ENCODE measurements at places on chromosomes 4 and X.
A peak's percentile ranks its signal among the peaks of the same experiment; 100 is the strongest.

- DNase-seq: no peak
Measured at GRCh38 chr4:184722798-184723197, 11.1 kb downstream of the CENPU start.

- DNase-seq: no peak
Measured at GRCh38 chr4:5204781-5205180, 153.5 kb downstream of the STK32B start.

GRCh38 chr4:148441624-148441985 lies 609 bp downstream of the NR3C2 start:
- no peak for DNase-seq

DNA sequence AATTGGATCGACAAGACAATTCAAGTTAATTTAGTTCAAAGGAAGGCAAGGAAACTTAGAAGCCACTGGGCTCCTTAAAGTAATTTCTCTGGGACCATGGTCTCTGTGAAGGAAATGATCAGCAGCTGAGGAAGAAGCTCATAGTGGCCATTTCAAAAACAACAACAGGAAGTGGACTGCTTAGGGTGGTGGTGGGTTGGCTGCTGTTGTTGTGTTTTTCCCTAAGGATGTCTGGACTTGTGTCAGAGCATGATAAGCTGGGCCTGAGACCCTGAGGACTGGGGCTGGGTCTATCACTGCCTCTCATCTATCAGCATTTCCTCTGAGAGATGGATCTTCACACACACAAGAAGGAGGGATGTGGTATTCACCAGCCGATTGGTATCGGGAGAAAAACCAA lies 18.3 kb downstream of the KDR start:
- DNase-seq: no peak

DNA sequence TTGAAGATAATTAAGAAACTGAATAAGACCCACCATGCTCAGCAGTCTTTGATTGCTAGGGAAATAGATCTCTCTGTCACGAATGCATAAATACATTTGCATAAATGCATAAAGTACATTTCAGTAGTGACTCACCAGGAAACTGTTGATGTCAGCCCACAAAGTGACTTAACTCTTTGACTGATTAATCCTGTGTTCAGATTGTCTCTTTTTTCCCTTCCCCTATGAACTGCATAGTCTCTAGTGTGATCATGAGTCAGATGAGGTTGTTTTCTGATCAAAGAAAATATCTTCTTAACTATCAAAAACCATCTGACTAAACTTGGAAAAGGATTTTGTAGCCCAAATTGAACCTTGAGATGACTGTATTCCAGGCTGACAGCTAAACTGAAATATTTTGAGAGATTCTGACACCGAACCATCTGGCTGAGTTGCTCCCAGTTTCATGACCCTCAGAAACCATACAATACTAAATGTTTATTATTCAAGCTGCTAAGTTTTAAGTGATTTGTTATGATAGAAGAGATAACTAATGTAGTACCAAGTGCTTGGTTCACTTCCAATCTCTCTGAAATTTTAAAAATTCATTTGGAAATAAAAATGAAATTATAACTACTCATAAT lies 1381.5 kb upstream of the AGA start:
- DNase-seq: no peak

DNA sequence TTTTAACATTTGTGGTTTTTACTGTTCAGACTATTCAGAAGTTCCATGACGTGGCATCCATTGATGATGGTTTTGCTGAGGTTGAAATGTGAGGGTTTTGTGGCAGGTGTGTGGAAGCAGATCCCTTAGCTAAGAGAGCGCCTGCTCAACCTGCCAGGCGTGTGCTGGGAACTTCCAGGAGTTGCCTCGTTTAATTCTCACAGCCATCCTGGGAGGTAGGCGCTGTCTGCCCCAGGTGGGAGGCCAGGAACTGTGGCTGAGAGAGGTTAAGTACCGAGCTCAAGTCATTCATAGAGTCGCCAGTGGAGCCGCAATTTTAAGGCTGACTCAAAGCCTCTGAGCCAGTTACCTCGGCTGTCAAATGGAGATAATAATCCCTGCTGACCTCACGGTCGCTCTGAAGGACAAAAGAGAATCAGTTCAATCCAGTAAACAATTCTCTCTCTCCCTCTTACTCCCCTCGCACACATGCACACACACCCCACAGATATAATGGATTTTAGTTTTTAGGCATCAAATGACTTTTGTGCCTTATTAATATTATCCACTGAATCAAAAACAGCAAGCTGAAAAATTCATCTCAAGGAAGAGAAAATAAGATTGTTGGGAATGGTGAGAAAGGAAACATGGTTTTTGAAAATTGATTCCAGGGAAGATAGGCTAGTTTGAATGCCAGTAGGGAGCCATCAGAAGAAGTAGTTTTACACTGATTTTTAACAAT lies 171.3 kb downstream of the PTTG2 start:
- no peak for DNase-seq

- DNase-seq: no peak
Measured at GRCh38 chr4:169136796-169137557, 126.9 kb upstream of the CBR4 start.

DNA sequence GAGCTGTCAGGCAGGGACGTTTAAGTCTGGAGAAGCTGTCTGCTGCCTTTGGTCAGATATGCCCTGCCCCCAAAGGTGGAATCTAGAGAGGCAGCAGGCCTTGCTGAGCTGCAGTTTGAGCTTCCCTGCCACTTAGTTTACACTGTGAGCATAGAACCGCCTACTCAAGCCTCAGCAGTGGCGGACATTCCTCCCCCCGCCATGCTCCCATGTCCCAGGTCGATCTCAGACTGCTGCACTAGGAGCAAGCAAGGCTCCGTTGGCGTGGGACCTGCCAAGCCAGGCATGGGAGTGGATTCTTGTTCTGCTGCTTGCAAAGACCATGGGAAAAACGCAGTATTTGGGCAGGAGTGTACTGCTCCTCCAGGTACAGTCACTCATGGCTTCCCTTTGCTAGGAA lies 24.3 kb downstream of the PLK4 start:
- DNase-seq: no peak

- no peak for DNase-seq
Measured at GRCh38 chrX:130810561-130810960, 92.4 kb downstream of the ENOX2 start.

DNA sequence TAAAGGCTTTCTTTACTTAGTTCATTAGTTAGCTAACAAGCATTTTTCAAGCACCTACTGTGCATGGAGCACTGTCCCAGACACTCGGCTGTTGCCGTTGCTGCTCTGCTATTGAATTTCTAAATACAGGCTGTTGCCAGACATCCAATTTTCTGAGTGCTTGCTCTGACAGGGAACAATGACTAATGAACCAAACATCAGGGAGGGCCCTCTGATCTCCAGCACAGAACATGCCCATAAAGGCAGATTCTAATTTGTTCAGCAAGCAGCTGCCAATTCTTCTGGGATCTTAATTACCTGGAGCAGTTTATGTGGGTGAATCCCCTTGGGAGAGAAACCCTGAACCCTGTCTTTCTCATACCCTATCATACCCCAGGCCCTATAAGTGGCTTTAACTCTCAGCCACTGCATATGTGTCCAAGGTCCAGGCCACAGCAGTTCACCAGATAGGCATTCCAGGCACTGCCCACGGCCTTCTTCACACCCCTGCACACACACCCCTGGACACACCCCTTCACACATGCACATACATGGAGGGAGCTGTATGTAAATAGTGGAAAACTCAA lies 27.9 kb downstream of the TSC22D3 start:
- peak; percentile 66 for DNase-seq

DNA sequence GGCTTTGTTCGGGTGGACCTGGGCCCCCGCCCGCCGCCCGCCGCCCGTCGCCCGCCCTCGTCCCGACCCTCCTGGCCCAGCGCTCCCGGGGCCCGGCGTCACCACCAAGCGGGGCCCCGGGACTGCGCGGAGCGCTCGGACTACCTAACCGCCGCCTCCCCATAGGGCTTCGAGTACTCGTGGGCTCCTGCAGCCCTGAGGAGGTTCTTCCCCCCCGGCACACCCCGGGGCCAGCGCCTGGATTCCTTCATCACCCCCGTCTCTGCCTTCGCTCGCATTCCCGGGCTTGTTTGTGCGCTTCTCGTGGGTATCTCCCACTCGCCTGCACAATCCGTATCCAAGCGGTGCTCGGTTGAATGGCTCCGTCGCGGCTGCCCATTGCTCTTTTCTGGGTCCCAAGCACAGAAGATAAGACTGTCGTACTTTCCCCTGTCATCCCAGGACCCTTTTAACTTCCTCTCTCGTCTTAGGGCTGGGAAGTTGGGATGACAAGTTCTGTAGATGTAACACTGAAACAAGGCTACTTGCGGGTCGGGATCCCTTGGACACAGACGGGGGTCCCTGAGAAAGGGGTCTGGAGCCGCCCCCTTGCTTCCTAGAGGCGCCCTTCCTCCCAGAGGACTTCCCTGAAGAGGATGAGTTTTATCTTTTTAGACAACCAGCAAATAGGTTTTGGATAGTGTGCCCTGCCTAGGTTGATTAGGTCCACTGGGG lies 565 bp downstream of the MOB1B start:
- DNase-seq: peak; percentile 78

DNA sequence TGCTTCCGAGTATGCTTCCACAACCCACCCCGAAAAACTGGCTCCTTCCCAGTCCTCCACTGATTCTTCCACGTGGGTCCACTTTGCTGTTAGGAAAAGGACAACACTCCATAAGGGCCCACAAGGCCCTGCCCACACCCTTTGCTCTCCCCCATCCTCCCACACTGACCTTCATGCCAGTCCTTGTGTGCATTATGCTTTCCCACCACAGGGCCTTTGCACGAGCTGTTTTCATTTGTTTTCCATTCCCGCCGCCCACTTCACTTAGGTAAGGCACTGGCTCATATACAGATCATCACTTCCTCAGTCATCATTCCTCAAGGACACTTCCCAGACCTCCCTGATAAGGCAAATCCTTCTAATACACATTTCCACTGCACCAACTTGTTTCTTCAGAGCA lies 16.8 kb upstream of the SEL1L3 start:
- DNase-seq: no peak

DNA sequence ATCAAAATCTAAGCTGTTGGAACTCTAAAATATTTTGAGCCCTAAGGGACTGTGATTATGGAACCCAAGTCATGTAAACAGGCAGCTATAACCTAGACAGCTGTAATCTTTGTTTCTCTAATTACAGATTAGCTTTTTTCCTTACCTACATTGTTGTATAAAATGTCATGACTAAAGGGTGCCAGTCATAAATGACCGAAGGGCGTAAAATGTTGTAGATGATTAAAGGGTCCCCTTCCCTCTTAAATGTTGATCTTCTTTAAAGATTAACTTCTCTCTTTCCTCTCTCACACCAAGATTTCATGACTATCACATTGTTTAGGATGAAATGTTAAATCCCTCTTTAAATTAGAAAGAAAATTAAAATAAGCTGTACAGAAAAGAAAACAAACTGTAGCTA lies 659.4 kb upstream of the NR3C2 start:
- DNase-seq: no peak

DNA sequence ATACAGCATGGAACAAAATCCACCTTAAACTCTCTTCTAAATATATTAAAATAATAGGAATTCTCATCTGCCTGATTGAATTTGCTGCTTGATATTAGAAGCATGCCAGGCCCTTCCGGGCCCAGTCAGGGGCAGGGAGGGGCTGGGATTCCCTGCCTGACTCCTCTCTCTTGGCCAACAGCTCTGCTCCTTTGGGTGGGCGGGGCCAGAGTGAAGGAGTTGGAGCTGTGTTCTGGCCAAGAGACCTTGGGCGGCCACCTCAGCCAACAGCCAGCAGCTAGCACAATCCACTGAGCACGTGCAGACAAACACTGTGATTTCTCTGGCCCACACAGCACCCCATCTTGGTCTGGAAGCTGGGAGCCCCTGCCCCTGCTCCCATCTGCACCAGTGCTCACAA lies 140.3 kb downstream of the PJA1 start:
- DNase-seq: peak; percentile 87

GRCh38 chr4:7434766-7435150 lies at the start of gene PSAPL1:
Gene PSAPL1 (minus strand): TSS chr4:7434930. CDS start chr4:7434879, 51 bp downstream.
- peak; percentile 91 for DNase-seq

GRCh38 chrX:13164611-13165010 lies 120.2 kb upstream of the FAM9C start:
- DNase-seq: no peak

- DNase-seq: no peak
Measured at GRCh38 chr4:77913348-77913747, 50.7 kb downstream of the MRPL1 start.

DNA sequence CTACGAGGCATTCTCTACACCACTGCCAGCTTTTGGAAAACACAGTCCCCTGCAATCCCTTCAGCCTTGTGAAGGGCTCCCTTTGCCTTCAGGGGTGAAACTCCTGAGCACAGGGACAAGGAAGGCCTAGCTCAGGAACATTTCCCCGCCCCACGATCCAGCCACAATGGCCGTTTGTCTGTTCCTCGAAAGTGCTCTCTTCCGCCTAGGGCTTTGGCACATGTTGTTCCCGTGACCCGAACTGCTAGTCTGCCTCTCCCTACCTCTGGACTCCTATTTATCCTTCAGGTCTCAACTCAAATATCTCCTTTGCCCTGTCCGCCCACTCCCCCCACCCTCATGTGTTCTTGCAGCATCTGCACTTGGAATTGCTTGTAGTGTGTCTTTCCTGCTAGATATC lies 12.1 kb downstream of the FGD1 start:
- DNase-seq: no peak
